ENCODE measurements at places on chromosomes 7 and 10.

DNA sequence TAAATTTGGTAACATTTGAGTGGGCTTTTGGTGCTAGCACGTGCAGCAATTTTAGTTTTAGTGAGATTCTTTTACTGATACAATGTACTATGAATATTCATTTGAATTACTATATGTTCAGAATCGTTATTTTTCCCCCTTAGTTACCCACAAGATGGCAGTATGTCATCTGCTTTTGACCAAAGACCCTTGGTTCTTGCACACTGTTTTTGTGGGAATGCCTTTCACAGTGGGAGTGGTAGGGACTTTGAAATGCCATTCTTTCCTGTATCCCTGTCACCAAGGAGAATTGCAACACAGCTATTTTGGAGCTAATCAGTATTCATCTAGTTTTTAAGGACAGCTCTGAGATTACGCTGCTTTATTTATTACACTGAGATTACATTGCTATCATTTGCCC is 40.6 kb downstream of the SEC23IP start:
- no peak for DNase-seq

DNA sequence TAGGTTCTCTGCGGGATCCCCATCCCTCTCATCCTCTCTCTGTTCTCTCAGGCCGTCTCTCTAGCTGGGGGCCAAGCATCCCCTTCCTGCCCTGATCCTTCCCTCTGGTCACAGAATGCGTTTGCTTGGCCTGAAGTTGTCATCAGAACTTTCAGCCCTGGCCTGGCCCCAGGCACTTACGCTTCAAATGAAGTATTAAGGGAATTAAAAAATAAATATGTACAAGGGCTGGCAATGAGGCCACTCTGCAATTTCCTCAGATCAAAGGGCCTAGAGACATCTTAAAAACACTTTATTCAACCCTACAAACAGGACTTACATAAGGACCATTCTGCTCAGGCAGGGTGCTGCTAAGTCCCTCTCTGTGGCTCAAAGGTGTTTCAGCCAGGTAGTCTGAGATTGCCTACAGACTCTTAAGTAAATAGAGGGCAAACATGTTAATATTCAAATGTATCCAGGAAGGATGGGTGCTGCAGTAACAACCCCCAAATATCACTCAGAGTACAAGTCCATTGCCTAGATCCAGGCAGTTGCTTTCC is 16.0 kb downstream of the SFTPD start:
- DNase-seq = no peak

DNA sequence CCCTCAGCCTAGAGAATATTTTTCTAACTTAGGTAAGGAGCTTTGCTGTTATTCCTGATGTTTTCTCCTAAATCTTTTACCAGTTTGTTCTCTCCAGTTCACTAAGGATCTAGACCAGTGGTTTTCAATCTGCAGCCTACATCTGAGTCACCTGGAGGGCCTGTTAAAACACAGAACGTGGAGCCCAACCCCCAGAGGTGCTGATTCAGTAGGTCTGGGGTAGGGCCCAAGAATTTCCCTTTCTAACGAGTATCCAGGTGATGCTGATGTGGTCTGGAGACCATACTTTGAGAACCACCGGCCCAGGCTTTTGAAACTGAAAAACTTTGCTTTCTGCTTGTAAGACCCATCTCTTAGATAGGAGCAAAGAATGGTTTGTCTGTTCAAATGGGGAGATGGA is 51.2 kb upstream of the KMT2E start:
- no peak for DNase-seq

- no peak for DNase-seq
These were observed 142.0 kb downstream of the CELF2 start for GRCh38 chr10:11159543-11160215.
